ENCODE measurements at places on chromosomes 4 and X. TPM values are rescaled to one million over a fixed set of nuclear protein-coding genes. Genes with fewer than 3 reads are reported as not detected.

DNA sequence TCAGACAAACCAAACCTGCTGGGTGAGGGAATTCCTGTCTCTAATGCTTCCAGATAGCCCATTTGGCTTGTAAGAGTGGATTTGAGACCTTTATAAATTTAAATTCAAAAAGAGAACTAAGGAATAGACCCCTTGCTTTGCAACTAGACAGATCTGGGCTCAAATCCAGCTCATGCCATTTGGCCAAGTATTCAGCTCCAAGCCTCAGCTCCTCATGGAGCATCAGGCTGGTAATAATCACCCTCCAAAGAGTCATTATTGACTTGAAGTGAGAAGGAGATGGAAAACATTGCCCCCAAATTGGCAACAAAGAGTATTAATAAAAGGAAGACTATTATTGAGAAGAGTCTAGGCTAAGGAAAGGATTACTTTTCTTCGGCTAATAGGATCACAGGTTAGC is 134.7 kb downstream of the PDE5A start:
- DNase-seq: no peak

- DNase-seq: no peak
Measured at GRCh38 chr4:6322761-6323566, 53.3 kb downstream of the WFS1 start.

The PABPC1L2A gene
- total RNA-seq: not detected

The DNAAF6 gene
- total RNA-seq: not detected

The HSFX2 gene
- total RNA-seq: not detected

DNA sequence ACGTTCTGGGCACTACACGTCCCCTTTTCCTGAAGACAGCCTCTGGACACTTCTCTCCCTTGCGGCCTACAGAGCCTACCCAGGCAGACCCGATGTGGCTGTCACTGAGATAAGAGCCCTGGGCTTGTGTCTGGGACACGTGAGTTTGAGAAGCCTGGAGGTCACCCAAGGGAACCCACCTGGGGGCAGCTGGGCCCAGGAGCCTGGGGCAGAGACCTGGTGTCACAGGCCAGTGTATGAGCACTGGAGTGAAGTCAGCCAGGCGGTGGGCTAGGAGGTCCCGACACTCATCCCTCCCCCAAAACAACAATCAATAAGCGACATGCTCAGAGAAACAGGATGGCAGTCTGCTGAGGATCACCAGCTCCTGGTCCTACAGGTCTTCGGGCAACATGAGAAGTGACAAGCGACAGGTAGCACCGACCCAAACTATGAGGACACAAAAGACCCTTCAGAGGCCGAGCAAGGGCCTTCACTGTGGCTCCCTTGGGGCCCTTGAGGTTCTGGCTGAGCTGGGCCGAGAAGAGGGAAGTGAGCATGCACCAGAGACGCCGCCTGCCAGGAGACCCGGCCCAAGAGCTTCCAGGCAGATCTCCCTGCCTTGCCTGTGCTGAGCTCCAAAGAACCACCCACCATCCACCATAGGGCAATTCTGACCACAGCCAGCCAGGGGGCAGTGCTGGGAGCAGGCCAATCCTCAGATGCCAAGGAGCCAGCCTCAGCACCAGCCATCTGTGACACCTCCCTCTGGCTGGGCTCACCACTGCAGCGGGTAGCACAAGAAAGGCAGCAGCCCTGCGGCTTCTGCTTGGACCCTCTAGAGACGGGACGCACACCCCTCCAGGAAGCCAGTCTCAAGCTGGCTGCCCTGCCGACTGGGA is 11.0 kb upstream of the DUSP9 start:
- DNase-seq: no peak

- DNase-seq: no peak
Measured at GRCh38 chr4:14169460-14169859, 541.9 kb upstream of the BOD1L1 start.

DNA sequence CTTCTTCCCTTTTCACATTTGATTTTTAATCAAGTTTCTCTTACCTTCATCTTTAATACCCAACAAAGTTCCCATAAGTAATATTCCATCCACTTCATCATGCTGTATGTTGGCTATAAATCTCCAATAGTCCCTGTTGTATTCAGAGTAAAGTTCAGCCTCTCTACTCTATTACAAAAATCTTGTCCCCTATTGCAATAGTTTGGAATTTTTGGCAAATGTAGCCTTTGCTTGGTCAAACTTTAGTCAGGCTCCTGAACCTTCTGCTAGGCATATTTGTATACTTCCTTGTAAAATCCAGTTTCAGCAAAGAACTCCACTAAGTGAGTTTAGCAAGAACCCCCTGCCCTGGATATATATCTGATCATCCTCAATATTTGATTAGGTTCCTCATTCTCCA is 54.0 kb upstream of the PACRGL start:
- no peak for DNase-seq

DNA sequence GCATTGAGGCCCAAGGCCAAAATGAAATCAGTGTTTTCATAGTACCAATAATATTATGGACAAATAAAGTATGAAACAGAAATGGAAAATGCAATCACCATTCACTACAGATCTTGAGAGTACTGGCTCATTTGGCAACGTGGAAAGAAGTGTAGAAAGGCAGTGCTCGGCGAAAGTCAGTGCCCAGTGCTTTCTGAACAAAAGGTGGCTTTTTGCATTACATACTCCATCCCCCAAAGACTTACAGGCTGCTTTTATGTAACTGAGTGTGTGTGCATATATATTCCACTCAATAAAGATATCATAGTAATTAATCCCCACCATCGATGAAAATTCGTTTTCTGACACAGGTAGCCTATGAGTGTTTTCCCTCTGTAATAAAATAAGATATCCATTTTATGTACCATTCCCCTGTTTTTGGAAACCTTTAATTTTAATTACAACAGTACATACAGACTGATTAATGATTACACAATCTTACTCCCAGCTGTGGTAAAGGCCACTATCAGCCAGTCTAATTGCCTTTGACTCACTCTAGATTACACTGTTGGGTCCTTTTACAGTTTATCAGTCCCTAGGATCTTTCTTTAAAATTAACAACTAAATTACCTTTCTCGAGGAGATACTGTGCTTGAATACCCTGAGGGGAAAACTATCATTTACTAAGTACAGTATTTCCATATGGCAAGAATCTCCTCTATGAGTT is 65.9 kb downstream of the MAD2L1 start:
- DNase-seq: no peak

- no peak for DNase-seq
Measured at GRCh38 chr4:141647966-141648365, 11.6 kb downstream of the IL15 start.

- no peak for DNase-seq
Measured at GRCh38 chr4:128388352-128388630, 100.7 kb upstream of the PGRMC2 start.

DNA sequence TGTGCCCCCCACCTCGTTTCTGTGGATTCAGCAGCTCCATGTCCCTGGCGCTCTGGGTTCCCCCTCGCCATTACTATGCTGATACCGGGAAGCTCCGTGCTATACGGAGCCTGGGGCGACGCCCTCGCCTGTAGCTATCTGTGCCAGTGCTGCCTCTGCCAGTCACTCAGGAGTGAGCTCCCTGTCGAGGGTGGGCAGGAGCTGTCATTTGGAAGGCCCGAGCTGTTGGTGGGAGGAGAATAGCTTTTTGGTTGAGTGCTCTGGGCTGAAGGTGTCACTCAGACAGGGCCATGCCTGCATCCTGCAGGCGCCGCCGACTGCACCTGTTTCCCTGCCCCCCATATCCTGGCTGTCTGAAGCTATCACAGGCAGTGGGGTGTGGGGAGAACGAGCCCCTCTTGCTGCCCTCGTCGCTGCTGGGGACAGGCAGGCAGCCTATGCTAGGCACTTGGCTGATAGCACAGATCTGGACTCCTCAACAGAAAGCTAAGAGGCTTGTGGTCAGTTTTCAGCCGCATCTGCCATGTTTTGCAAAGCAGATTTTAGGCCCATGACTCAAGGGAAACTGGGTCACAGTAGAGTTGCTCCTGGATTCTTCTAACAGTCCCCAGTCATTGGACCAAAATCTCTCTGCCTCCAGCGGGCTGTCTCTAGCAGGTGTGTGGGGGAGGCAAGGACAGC is 31.8 kb downstream of the CPLX1 start:
- DNase-seq: no peak

The UVSSA gene
- total RNA-seq: 11.3 TPM

The TCEAL5 gene
- total RNA-seq: not detected

The ASB12 gene
- total RNA-seq: not detected

DNA sequence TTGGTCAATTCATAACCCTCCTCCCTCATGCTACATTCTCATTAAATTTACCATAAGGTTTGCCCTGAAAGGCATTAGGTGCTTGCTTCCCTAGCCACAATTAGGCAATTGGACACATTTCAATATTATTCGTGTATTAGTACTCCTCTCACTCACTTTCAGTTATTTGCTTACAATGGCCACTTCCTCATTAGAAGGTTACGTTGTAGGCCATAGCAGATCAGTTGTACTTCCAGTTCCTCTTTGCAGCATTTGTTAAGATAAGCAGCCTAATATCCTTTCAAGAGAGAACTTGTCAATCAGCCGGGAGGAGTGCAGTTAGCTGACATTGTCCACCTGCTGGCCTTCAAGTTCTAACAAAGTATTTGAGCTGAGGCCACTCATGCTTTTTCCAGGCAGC is 1017.2 kb downstream of the PCDH7 start:
- no peak for DNase-seq

The MUC7 gene
- total RNA-seq: not detected

GRCh38 chrX:100721328-100721727 is 10.6 kb downstream of the SYTL4 start:
- no peak for DNase-seq

GRCh38 chrX:153321381-153322124 is at the start of gene PNMA6F:
PNMA6F (minus strand) TSS chrX:153321767; CDS start chrX:153320674, 1,093 bp downstream.
- no peak for DNase-seq

DNA sequence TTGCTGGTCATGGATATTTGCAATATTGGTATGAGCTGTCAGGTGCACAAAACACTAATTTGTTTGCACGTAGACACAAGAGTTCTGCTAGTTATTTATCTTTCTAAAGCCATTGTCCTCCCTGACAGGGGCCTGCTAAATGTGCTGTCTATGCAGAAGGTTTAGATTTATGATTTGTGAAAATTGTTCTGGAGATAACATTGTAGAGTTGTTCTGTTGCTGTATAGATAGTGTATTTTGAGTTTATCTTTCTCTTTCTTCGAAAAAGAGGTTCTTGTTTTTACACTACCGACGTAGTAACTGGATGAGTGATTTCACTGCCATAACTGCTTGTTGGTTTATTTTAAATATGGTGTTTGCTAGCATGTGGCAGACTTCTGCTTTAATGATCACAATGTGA is 28.5 kb upstream of the FGG start:
- no peak for DNase-seq

The CXCL6 gene
- 1.8 TPM for total RNA-seq

- no peak for DNase-seq
Measured at GRCh38 chr4:140672416-140672815, 83.8 kb downstream of the TBC1D9 start.

The CSAG2 gene
- total RNA-seq: not detected

The CCSER1 gene
- total RNA-seq: 11.4 TPM

GRCh38 chr4:99144070-99144469 is at the start of gene ADH4:
ADH4 (minus strand) TSS chr4:99144297; CDS start chr4:99144222, 75 bp downstream.
- no peak for DNase-seq

DNA sequence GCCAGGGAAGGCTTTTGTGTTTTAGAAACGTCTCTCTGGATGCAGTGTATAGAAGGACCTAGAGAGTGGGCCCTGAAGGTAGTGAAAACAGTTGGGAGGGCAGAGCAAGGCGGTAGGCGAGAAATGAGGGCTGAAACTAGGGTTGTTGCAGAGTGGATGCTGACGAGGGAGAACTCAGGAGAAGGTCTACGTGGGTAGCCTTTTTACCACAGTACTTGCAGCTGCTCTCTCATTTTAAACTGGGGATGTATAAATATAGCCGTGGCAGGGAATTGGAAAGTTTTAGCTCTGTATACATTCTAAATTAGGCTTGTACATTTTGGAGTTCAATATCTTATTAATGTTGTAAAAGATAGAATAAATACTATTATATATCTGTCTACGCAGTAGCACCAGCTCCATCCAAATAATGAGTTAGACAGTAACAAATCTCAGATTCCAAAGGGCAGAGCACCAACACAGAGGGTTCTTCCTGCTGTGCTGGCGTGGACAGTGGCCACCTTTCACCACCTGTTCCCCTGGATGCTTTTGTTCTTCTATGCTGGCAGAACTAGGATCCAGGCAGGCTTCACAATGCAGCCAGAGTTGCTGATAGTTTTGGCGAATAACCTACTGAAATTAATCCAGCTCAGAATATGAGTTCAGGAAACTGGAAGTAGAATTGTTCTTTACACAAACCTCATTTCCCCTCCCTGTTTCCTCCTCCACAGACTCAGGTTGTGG is 31.7 kb downstream of the CCNG2 start:
- no peak for DNase-seq

GRCh38 chr4:12507868-12508481 is 976.2 kb downstream of the RAB28 start:
- DNase-seq: no peak

DNA sequence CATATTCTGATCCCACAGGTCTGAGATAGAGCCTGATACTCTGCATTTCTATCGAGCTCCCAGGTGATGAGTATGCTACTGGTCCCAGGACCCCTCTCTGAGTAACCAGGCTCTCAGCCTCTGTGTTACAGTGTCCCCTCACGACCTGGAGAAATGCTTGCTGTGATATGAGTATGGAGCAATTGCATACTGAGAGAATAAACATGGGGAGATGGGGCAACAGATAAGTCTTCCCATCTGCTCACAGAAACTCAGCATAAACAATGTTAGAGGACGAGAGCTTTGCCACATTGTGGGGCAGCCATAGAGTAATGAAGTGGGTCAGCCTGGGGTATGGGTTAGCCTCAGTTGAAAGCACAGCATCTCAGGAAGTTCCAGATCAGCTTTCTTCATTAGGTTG is 82.6 kb upstream of the HS3ST1 start:
- DNase-seq: no peak

DNA sequence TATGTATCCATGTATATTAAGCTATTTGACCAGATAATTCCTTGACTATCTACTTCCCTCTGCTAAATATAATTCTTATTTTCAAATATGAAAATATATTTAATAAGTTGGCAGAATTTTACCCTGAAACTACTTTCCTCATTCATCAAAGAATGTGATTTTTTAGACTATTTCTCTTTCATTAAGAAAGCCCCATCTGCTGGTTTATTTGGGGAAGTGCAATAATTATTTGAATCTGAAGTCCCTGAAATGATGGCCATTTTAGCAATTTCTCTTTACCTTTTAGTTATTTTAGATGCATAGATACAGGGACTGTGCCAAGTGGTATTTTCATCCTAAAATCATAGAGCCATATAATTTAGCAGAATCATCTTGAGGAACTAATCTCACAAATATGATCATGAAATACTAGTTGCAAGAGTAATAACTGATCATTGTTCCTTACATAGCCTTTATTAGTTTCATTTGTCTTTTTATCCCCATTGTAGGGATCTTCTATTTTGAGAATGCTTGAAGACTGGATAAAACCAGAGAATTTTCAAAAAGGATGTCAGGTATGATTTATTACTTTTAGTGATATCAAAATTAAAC is 39.0 kb downstream of the ENPEP start:
- DNase-seq: no peak

DNA sequence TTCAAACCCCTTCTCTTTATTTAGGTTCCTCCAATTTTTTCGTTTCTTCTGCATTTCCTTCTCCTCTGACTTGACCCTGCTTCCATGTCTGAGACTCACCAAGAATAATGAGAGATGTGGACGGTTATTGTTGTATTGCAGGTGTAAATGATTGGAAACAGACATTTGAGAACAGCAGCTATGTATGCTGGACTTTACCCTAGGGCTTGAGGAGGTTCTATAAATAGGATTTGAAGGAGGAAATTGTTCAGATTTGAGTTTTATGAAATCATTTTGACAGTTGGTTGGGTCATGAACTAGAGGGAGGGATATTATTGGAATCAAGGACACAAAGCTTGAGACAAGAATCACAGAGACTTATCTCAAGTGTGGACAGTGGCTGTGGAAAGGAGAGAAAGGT is 614.6 kb upstream of the CPEB2 start:
- no peak for DNase-seq

The UGT2B15 gene
- 0.31 TPM for total RNA-seq

The ARHGAP36 gene
- total RNA-seq: not detected
